ENCODE measurements at places on chromosomes 4 and X. TPM values are rescaled to one million over a fixed set of nuclear protein-coding genes. Genes with fewer than 3 reads are reported as not detected.

DNA sequence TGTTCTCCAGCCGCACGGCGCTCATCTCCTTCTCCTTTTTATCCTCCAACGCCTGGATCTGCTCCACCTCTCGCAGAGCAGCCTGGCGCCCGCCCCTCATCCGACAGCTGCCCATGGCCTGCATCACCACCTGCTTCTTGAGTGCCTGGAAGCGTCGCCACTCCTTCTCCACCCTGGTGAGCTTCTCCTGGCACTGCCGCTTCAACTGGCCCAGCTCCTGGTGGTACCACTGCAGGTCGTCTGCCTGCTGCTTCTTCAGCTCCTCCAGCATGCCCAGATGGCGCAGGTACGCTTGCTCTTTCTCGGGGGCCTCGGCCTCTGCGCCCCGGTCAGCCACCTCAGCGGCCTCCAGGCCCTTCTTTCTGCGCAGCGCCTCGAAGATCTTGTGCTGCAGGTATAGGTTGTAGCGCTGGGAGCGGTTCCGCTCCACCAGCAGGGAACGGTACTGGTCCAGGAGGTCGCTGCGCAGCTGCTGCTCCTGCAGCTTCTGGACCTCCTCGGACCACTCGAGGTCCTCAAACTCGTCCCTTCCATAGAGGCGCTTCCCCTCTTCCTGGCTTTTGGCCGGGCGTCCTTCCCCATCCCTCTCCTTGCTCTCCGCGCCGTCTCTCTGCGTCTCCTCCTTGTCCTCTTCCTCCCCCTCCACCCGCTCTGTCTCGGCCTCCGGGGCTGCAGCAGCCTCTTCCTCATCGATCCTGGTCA is 1.2 kb upstream of the TADA2B start:
- peak; percentile 67 for DNase-seq

GRCh38 chrX:6898371-6898770 is 249.1 kb upstream of the STS start:
- no peak for DNase-seq

GRCh38 chr4:14384824-14385223 is 617.5 kb upstream of the CPEB2 start:
- no peak for DNase-seq

GRCh38 chr4:79987401-79987800 is 85.6 kb downstream of the ANTXR2 start:
- DNase-seq: no peak

- DNase-seq: no peak
These were observed 27.4 kb downstream of the ADH5 start for GRCh38 chr4:99061048-99061700.

- DNase-seq: no peak
These were observed 36.1 kb downstream of the ZBTB49 start for GRCh38 chr4:4326166-4326565.

The CCDC110 gene
- total RNA-seq: not detected

The UGT2B7 gene
- not detected for total RNA-seq

The WNK3 gene
- total RNA-seq: 0.12 TPM

The TCEAL6 gene
- total RNA-seq: not detected

The LRIT3 gene
- total RNA-seq: 0.09 TPM

The SLC9B1 gene
- total RNA-seq: 0.47 TPM
